A549 treated with Hydrocortisone at 1 μM for 4 hours (cell line): ENCODE measurements at places on chromosomes 1 and 21. TPM values are rescaled to one million over a fixed set of nuclear protein-coding genes. Genes with fewer than 3 reads are reported as not detected.

KHDC4 gene
- 20.0 to 23.2 TPM (median 22.2 TPM) in 5 replicates for total RNA-seq

BEND5 gene
- not detected in 5 replicates for total RNA-seq

RNU1-3 gene
- total RNA-seq: 6.1 to 30.4 TPM (median 9.0 TPM) in 3 of 5 replicates, not detected in the others

GPR37L1 gene
- total RNA-seq: 0.13 to 0.30 TPM (median 0.14 TPM) in 5 replicates

CD5L gene
- not detected in 5 replicates for total RNA-seq

EXO1 gene
- total RNA-seq: 20.0 to 29.8 TPM (median 22.7 TPM) in 5 replicates

GPR161 gene
- 10.6 to 19.0 TPM (median 15.0 TPM) in 5 replicates for total RNA-seq

TFAP2E gene
- total RNA-seq: 0.41 to 0.78 TPM (median 0.45 TPM) in 5 replicates

TRPM2 gene
- 6.7 to 10.5 TPM (median 8.3 TPM) in 5 replicates for total RNA-seq

ST6GALNAC5 gene
- 0.14 to 0.22 TPM (median 0.14 TPM) in 3 of 5 replicates, not detected in the others for total RNA-seq

GPR25 gene
- not detected in 5 replicates for total RNA-seq

TMEM82 gene
- not detected in 5 replicates for total RNA-seq

FAM177B gene
- total RNA-seq: not detected in 5 replicates

GNAT2 gene
- 0.09 to 0.10 TPM (median 0.10 TPM) in 3 of 5 replicates, not detected in the others for total RNA-seq

CELA3A gene
- not detected in 5 replicates for total RNA-seq

CFAP45 gene
- total RNA-seq: 0.41 to 0.83 TPM (median 0.59 TPM) in 5 replicates

GBP5 gene
- 0.06 to 0.10 TPM in 2 of 5 replicates, not detected in the others for total RNA-seq

LORICRIN gene
- not detected in 5 replicates for total RNA-seq

KCND3 gene
- total RNA-seq: 0.01 to 0.05 TPM (median 0.02 TPM) in 4 of 5 replicates, not detected in the other

FAM78B gene
- 0.24 to 0.39 TPM (median 0.34 TPM) in 5 replicates for total RNA-seq

SPRR2B gene
- not detected in 5 replicates for total RNA-seq

CFAP107 gene
- total RNA-seq: not detected in 5 replicates

TMCC2 gene
- 1.2 to 1.9 TPM (median 1.5 TPM) in 5 replicates for total RNA-seq

PPFIA4 gene
- 0.15 to 1.0 TPM (median 0.43 TPM) in 5 replicates for total RNA-seq

TOE1 gene
- total RNA-seq: 11.2 to 13.9 TPM (median 12.1 TPM) in 5 replicates

DNALI1 gene
- 0.05 to 0.16 TPM (median 0.05 TPM) in 3 of 5 replicates, not detected in the others for total RNA-seq

ANKRD35 gene
- 0.03 to 0.08 TPM (median 0.05 TPM) in 5 replicates for total RNA-seq

SEC16B gene
- 0.55 to 0.93 TPM (median 0.83 TPM) in 5 replicates for total RNA-seq

FOXD3 gene
- 0.59 to 0.92 TPM (median 0.80 TPM) in 5 replicates for total RNA-seq

GPA33 gene
- 0.05 TPM in 1 of 5 replicates, not detected in the others for total RNA-seq

IFNLR1 gene
- total RNA-seq: 0.90 to 1.2 TPM (median 1.1 TPM) in 5 replicates

CLCA1 gene
- total RNA-seq: 0.03 TPM in 1 of 5 replicates, not detected in the others

SLC22A15 gene
- 0.57 to 1.0 TPM (median 0.71 TPM) in 5 replicates for total RNA-seq

IQGAP3 gene
- 13.4 to 17.9 TPM (median 16.5 TPM) in 5 replicates for total RNA-seq

MX1 gene
- total RNA-seq: 1.5 to 2.3 TPM (median 1.7 TPM) in 5 replicates

HSPB7 gene
- 0.05 to 0.14 TPM (median 0.07 TPM) in 4 of 5 replicates, not detected in the other for total RNA-seq

OR2T33 gene
- not detected in 5 replicates for total RNA-seq

CALML6 gene
- total RNA-seq: 0.17 to 0.33 TPM (median 0.22 TPM) in 5 replicates

LCE1D gene
- total RNA-seq: not detected in 5 replicates

A3GALT2 gene
- not detected in 5 replicates for total RNA-seq

COL8A2 gene
- 0.09 to 0.14 TPM (median 0.12 TPM) in 5 replicates for total RNA-seq

CASQ2 gene
- not detected in 5 replicates for total RNA-seq

C1QC gene
- total RNA-seq: not detected in 5 replicates

C1orf21 gene
- 8.1 to 11.2 TPM (median 8.9 TPM) in 5 replicates for total RNA-seq

PITHD1 gene
- total RNA-seq: 25.9 to 36.1 TPM (median 31.4 TPM) in 5 replicates
